GM12865 (cell line): ENCODE measurements at places on chromosomes 2 and 18.

GRCh38 chr2:8080063-8080462 is 601.8 kb upstream of the ID2 start:
- DNase-seq: no peak

DNA sequence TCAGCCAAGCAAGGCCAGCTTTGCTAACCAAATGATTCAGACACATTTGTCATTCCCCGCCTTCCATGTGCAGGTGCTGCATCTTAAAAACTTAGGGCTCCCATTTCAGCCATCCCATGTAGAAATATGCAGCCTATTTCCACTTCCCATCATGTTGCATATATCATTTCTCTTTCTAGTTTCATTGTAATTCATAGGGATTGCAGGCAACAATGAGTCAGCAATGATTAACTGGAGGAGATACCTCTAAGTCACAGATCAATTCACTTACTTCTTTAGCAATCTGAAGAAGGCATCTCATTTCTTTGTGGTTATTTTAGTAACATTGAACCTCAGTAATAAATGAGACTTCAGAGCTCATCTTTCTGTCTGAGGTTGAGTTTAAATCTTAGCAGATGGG is 276.1 kb upstream of the PKDCC start:
- DNase-seq: no peak

GRCh38 chr18:74264303-74265020 is 27.3 kb downstream of the CYB5A start:
- peak; percentile 82 for DNase-seq

GRCh38 chr2:5190023-5190422 is 502.2 kb upstream of the SOX11 start:
- no peak for DNase-seq

DNA sequence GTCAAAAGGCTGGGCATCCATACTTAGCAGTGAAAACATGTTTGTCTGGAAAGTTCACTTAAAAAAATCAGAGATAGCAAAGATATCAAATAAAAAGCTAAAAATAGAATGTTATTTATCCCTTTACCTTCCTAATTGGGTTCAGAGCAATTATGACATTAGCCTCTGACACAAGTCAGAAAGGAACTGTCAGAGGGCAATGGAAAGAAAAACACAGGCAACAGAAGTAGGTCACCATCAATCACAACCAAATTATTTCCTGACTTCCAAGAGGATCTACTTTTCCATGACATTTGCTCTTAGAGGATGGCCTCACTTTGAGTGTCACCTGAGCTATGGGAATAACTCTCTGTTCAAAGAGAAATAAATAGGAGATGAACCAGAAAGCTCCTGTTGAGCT is 27.5 kb downstream of the MYOM1 start:
- no peak for DNase-seq

- DNase-seq: peak; percentile 28
Observed at GRCh38 chr2:111032721-111033429, 87.8 kb upstream of the BCL2L11 start.

- no peak for DNase-seq
Observed at GRCh38 chr2:54949431-54949830, 100.8 kb downstream of the RTN4 start.

- no peak for DNase-seq
Observed at GRCh38 chr18:76230791-76231190, 264.3 kb downstream of the ZNF516 start.

DNA sequence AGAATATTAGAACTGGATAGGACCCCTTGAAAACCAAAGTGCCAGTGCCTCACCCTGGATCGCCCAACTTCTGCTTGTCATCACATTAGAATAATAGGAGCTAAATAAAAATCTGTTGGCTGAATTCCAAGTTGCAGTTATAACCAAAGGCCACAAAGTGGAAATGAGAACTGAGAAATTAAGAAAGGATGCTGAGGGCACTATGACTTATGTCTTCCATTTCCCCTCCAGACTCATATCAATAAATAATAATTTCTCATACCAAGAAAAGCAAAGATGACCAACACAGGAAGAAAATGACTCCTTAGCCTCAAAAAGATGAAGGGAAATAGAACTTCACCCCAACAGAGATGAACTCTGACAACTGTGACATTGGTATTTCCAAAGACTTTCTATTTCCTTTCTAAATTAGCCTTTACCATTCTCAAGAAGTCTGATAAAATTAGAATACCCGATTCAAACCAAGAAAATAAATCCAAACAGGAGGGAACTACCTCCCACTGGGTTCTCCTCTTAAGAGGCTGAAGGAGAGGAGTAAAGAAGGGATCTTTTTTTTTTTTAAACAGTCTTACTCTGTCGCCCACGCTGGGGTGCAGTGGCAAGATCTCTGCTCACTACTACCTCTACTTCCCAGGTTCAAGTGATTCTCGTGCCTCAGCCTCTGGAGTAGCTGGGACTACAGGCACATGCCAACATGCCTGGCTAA is 46.5 kb upstream of the EPG5 start:
- DNase-seq: peak; percentile 45

GRCh38 chr2:126634273-126634861 is 21.6 kb upstream of the GYPC start:
- peak; percentile 51 for DNase-seq

GRCh38 chr2:73172963-73173362 is 29.4 kb upstream of the NOTO start:
- DNase-seq: peak; percentile 71

- DNase-seq: no peak
Observed at GRCh38 chr18:3449512-3450011, 410 bp upstream of the TGIF1 start.

DNA sequence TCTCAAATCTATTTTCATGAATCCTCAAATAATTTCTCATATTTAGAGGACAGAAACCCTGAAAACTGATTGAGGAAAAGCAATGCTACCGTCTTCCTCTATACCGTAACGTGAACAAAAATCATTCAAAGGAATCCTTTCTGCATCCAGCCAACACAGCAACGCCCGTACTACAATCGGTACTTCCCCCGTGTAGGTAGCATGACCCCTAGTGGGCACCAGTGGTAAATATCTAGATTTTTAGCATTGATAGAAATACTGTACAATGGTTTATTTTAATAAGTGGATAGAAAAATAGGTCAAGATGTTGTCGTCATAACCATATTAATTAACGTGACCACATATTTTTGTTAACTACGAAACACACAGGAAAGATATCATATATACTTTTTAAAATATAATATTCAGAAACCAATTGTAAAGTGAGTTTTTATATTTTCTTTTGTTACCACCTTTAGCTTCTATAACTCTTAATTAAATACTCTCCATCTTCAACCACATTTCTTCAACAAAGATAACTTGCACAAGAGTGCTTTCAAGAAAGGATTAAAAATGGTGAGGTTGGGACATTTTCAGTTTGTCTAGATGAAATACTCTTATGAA is 194.1 kb downstream of the SS18 start:
- peak; percentile 63 for DNase-seq

DNA sequence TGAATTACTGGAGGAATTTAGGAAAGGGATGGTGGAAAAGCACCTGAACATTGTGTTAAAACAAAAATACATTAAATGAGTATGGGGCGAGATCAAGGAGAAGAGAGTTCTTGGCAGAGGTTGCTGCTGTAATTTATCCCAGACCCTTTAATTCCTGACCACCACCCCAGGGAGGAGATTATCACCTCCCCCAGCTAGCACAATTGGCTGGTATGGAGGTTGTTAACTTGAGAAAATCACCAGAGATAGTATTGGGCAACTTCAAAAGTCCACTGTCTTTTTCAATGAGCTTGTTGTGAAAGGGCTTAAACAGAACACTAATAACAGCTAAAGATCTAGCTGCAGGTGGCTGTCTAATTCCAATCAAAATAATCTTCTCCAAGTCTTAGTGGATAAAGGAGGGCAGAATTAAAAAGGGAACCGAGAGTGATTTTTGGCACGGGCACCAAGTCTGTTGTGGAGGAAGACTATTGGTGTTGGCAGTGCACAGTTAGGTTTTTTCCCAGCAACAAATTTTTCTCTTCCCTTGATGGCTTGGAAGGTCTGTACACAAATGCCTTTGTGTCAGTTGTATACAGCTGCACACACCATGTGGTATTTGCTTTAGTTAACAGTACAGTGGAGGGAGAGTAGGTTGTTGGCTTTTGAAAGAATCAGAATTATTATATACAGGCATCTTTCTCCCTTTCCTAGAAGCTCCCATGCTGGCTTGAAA is 289.5 kb downstream of the SLC4A3 start:
- DNase-seq: no peak

GRCh38 chr2:65361623-65362022 is 70.8 kb downstream of the SPRED2 start:
- DNase-seq: no peak

DNA sequence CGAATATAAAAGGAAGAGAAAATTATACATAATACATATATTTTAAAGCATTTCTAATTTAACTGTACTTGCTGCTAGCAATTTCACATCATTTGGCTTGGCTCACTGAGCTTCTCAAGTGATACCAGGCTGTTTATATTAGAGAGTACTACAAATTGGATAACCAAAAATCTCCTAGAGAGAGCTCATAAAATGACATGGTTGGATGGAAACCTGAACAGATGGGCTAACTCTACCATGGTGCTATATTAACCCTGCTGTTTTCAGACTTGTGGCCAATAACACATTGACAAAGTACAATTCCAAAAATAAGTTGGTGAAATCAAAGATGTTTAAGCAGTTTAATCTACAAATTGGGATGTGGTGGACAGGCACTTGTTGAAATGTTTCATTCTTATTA is 364.4 kb upstream of the GCFC2 start:
- DNase-seq: no peak

DNA sequence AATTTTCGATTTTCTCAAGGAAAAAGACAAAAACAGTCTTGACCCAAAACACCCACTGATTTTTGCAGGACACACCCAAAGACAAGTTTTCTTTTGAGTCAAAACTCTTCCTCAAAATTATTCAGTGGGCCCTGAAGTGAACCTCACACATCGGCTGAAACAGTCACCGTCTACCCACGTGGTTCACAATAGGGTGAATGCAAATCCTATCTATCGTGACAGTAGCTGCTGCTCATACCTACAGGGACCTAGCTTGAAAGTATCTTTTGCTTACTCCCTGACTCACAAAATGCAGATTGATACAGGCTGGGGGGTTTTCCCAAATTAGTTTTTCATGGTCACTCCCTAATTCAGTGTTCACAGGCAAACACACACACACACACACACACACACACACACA is 10.7 kb upstream of the CD226 start:
- peak; percentile 74 for DNase-seq

- no peak for DNase-seq
Observed at GRCh38 chr2:216486708-216487107, 11.9 kb upstream of the RPL37A start.

GRCh38 chr2:191556463-191556862 is 121.5 kb upstream of the NABP1 start:
- no peak for DNase-seq

GRCh38 chr2:23404426-23404825 is 19.4 kb downstream of the KLHL29 start:
- DNase-seq: peak; percentile 73

- no peak for DNase-seq
Observed at GRCh38 chr2:190350371-190350770, 7.0 kb downstream of the INPP1 start.

DNA sequence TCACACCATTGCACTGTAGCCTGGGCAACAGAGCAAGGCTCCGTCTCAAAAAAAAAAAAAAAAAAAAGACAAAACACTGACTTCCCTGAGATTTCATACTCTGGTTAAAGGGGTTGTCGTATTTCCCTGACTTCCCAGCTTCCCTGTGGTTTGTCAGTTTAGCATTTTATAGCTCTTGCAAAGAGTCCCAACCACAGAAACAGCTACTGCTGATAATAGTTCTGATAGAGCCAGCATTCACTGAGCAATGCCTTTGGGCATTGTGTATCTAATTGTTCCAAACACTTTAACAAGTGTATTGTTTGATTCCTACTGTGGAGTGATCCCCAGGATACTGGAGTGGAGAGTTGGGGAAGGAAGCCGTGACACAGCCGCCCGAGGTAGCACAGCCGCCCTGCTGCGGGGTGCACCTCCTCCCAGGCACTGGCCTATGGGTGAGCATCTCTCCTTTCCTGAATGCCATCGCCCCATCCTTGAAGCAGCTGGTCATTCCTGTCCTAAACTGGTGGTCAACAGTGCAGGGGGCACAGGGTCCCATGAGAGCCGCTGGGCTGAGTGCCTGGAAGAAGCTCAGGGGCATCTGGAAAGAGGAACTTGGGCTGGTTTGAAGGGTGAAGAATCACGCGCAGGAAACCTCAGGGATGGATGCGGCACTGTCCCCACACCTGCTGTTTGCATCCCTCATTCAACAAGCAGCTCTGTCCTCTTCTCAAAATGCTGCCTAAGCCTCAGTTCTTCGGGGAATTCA is 81.0 kb upstream of the TMEM18 start:
- no peak for DNase-seq

DNA sequence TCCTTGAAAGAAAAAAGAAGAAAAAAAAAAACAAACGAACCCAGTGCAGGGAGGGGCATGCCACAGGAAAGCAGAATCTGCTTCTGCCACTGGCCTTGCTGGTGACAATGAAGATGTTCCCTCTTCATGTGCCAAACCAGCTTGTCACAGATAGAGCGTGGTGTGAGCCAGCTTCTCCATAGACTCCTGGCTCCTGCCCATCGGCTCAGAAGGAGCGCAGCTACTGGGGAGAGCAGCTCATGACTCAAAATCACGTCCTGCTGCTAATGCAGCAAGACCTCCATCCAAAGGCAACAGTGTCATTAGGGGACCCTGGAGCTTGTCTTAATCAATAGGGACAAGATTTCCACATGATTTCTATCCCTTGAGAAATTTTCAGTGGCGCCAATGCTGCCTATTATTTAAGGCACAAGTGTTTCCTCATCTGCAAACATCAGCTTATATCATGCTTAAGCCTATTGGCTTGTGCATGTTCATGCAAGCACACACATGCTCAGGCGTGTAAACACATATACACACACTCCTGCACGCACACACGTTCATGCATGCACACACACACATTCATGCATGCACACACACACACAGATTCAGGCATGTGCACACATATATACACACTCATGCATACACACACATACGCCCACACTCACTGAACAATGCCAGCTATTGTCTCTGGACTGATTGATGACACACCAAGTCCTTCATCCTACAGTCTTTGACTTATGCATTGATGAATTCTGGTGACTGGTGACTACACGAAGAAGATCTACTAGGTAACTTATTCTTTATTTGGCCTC is 682.0 kb upstream of the ID2 start:
- no peak for DNase-seq

DNA sequence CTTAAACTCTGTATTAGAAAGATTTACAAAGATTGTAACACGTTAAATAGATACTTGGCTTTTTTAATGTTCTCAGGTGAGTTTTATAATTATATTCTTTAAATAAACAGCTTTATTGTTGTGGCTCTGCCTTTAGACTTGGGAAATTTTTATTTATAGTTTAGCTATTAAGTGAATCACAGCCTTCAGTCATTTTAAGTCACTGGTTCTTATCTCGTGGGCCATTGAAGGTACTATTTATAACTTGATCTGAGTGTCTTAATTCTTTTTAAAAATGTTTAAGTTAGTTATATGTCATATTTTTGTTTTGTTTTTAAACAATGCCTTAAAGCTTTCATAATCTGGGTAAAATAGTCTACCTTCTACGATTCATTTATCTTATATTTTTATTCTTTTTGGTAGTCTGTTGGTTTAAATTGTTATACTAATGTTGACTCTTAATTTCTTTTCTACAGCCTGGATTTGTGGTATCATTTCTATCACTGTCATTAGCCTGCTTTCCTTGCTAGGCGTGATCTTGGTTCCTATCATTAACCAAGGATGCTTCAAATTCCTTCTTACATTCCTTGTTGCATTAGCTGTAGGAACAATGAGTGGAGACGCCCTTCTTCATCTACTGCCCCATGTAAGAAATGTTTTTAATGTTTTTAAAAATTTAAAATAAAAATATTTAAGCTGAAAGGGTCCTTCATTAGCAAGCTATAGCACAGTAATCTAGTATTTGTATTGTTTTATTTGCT is 49.3 kb downstream of the SLC39A10 start:
- no peak for DNase-seq
